ENCODE measurements at places on chromosomes 11 and 22.

GRCh38 chr11:72605973-72606747 is 68.1 kb downstream of the PDE2A start:
- DNase-seq, result no peak

DNA sequence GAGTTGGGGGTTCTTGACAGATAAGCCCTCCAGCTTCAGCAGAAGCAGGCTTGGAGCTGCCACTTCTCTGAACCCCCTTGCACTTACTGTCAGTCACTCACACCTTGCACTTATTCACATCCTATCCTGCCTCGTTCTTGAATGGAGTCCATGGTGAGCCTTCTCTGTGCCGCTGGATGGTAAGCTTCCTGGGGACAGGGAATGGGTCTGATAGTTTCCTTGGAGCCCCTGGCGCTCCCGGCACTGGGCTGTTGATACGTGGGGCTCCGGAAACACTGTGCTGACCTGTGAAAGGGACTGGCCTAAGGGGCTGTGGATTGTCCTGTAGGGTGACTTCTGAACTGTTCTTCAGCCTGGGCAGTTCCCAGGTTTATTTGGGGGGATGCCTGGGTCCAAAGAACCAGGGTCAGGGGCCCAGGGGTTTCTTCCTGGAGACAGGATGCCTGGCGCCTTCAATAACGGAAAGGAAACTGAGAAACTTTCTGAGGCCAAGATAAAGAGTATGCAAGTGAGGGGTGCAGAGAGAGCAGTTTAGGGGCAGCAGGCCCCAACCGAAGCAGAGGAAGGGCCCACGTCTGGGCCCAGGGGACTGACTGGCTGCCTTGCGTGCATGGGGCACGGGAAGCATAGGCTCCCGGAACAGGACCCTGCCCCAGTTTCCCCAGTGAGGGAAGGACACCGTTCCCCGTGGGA is 709 bp upstream of the ST3GAL4 start:
- peak; percentile 37 for DNase-seq

- no peak for DNase-seq
Observed at GRCh38 chr22:19455585-19456370, 8.3 kb upstream of the C22orf39 start.

- no peak for DNase-seq
Observed at GRCh38 chr22:27746918-27747317, 54.6 kb downstream of the MN1 start.

- no peak for DNase-seq
Observed at GRCh38 chr22:34960005-34960404, 106.0 kb upstream of the ISX start.

GRCh38 chr11:71204294-71204693 is 48.1 kb downstream of the SHANK2 start:
- DNase-seq, result no peak

DNA sequence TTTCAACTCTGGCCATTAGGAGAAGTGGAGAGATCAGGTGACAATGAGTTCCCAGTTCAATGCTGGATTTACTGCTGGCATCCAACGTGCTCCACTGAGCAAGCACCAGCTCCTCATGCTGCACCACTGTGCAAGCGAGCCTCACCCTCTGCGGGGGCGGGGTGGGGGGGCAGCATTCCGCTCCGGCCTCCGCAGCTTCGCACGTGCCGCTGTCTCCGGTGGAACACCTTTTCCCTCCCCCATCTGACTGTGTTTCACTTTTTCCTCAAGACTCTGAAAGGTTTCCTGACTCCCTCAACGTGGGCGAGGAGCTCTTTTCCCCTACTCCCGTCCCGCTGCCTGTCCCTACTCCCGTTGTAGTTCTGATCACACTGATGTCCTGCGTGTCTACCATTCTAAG is 835 bp upstream of the RHOD start:
- no peak for DNase-seq

DNA sequence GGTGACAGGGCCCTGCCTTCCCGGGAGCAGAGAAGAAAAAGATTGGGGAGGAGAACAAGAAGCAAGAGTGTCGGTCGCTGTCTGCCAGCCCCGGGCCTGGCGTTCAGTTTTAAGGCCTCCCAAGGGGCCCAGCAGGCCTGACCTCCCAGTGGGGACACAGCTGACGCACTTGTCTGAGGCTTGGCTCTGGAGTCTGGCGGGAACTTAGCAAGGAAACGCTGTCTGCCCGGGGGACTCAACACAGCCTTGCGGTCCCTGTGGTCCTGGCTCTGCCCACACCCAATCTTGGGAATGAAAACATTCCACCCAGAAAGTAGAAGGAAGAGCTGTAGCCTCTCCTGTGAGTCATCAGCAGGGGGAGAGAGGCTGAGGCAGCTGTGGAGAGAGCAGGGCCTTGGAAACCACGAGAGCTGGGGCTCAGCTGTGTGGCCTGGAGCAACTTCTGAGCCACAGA is 54.4 kb downstream of the TRAF6 start:
- no peak for DNase-seq

GRCh38 chr11:39780131-39780530 is 1679.3 kb downstream of the LRRC4C start:
- no peak for DNase-seq

- no peak for DNase-seq
Observed at GRCh38 chr11:8291421-8292350, 28.0 kb upstream of the LMO1 start.

DNA sequence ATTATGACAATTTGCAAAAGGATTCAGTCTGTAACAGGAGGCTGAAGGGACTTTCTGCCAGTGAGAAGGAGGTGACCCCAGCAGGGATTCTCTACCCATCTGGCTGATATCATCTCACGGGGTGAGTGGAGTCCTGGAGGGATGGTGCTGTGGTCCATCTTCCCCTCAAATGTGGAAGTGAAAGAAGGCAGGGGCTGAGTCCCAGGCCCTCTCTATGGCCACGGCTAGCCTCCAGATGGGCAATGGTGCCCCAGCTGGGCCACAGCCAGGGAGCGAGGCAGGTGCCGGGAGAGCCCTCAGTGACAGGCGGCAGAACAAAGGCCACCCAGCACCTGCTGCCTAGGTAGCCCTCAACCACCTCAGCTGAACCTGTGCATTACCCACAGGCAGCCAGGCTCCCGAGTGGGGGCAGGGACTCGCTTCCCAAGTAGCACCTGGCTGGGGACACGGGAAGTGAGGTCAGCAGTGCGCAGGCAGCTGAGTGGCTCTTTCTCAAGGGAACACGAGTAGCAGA is 6.7 kb downstream of the NECTIN1 start:
- no peak for DNase-seq

- DNase-seq, result no peak
Observed at GRCh38 chr11:122780296-122780949, 57.9 kb upstream of the CRTAM start.

GRCh38 chr11:123231256-123231655 is 36.2 kb upstream of the CLMP start:
- no peak for DNase-seq

DNA sequence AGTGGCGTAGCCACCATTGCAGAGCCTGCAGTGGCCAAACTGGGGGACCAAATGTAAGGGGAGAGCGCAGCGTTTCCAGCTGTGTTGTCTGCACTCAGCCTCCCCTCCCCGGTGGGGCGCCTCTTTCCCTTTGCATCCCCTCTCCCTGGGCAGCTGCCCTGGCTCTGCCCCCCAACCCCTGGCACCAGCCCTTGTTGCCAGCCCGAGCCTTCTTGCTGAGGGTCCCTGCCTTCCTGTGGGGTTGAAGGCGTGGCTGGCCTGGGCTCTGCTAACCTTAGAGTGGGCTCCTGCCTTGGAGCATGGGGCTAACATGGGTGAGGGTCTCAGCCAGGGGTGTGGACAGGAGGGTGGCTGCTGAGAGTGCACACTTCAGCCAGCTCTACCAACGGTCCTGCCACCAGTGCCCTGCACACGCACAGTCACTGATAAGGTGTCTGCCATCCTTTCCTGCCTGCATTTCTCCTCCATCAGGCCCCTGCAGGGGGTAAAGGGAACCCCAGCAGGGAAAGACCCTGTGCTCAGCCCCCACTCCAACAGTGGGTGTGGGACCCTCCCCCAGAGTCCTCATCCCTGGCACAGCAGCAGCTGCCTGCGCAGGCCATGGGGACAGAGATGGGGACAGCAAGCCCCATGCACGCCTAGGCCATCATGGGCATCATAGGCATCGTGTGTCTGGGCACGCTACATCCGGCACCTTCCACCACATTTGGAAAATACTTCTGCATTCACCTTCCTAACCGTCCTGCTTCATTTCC is 43.5 kb downstream of the CERK start:
- no peak for DNase-seq

- no peak for DNase-seq
Observed at GRCh38 chr11:128342511-128343134, 244.7 kb downstream of the ETS1 start.

- DNase-seq, result no peak
Observed at GRCh38 chr11:99366546-99366945, 345.8 kb downstream of the CNTN5 start.

- DNase-seq, result no peak
Observed at GRCh38 chr11:134638796-134639430, 226.9 kb upstream of the B3GAT1 start.

DNA sequence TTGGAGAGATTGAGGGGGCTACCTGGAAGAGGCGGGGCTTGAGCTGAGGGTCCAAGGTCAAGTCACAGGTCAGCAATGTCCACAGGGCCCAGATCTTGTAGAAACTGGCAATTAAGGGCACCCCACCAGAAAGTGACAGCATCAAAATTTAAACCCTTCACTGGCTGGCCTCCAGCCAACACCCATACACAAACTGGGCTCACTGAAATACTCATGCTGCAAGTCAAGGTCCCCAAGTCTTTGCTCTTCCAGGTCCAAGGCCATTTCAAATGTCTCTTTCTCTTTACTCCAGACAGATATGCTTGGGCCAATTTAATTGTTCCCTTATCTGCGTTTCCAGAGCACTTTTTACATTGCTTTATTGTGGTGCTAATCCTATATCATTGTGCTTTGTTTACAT is 36.4 kb downstream of the LMO2 start:
- DNase-seq, result no peak

- DNase-seq, result no peak
Observed at GRCh38 chr11:63858628-63859550, 20.0 kb downstream of the MARK2 start.

DNA sequence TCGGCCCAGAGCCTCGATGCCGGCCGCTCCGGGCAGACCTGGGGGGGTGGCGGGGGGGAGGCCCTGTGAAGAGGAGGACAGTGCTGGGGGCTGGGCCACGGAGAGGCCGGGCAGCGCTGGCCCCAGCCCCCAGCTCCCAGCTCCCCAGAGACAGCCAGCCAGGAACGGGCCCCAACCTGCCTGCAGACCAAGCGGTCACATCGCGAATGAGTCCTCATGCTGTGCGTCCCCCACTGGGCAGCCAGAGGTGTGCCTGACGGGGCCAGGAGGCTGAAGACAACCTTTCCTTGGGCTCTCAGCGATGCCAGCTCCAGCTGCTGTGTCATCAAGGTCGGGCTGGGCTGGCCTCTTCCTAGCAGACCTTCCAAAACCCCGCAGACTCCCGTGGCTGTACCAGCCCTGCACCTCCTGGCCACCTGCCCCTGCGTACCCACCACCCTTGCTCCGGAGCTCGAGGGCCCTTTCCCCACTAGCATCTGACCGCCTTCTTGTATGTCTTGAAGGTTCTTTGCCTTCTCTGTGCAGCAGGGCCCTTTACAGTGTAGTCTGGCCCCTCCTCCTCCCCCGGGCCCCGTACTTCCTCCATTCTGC is 88.4 kb downstream of the CDKN1C start:
- DNase-seq, result no peak

DNA sequence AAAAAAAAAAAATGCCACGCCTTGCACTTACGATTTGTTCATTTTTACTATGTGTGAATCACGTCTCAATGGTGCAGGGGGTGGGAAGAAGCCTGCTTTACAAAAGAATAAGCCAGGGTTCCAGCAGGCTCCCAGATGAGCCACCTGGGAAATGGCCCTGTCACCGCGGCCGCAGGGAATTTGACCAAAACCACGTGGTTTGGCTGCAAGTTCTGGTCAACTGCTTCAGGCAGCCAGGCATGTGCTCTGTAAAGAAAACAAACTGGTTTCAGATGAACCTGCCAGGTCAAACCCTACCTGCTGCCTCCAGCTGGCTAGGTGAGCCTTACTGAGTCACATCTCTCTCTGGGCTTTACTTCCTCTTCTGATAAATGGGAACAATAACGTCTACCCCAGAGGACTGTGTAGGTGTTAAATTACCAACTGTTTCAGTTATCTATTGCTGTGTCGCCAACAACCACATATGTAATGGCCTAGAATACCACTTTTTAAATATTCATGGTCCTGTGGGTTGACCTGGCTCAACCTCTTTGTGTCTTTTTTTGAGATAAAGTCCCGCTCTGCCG is 30.5 kb upstream of the GCAT start:
- peak; percentile 50 for DNase-seq

DNA sequence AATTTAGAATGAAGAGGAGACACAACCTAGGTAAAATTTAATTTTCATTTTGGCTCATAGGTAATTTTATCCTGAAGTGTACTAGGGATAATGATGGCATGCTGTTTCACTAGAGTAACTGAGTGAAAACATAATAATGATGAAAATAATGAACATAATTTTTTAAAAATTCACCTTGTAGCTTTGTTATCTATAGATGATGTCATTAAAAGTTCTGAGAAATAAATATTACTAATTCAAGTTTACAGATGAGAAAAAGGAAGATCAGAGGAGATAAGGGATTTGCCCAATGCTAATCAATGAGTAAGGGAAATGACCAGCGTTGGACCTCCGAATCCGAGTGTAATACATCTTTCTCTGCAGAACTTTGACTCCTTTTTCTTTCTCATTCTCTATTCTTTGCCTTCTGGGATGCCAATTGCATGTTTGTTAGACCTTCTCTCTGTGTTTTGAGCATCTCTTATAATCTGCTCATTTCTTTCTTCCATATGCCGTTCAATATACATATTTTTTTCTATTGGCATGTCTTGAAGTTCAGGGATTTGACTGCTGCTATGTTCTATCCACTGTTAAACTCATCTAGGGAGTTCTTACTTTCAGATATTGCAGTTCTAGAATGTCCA is 186.5 kb downstream of the SNX19 start:
- DNase-seq, result no peak

GRCh38 chr11:33976495-33977199 is 74.9 kb upstream of the CAPRIN1 start:
- no peak for DNase-seq

DNA sequence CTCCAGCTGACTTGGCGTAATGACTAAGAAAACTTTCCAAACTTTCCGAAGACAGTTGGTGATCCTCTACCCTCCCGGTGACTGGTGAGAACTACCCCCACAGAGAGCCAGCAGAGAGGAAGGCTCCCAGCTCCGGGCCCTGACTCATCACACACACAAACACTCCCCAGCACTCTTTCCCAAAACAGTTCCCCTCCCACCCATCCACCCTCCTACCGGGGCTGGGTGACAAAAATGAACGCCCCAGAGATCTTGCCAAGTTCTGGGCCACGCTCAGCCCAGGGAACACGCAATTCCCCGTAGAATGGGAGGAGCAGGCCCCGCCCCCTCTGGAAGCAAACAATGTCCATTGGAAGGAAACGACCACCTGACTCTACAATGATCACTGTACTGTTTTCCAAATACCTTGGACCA is 21.3 kb upstream of the JAM3 start:
- DNase-seq, result no peak
